Aorta (tissue), 5 donors: ENCODE measurements at places on chromosomes 12 and 14. TPM values are rescaled to one million over a fixed set of nuclear protein-coding genes. Genes with fewer than 3 reads are reported as not detected.

GRCh38 chr14:34201909-34202637 is 251.2 kb upstream of the EGLN3 start:
- no peak for DNase-seq

DNA sequence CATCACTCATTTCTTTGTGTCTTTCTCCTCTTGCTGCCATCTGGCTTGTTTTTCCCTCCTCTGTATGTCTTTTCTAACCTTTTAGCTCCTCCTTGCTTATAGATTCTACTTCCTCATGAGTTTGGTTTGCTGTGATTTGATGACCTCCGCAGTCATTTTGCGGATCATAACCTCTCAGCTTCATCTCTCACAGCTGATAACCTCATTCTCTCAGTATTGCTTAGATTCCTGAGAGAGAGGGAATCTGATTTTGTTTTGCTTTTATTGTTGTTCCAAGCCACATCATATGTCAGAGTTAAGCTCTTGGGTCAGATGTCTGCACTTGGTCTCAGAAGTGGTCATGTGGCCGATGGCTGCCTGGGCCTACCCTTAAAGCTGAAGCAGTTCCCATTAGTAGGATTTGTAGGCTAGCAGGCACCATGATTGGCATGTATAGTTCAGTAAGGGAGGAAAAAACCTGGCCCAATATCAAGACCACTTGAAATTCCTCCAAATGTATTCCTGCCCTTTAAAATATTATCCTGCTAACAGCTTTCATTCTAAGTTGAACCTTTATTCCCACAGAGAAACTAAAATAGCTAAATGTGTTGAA is 13.5 kb downstream of the ZNF664 start:
- DNase-seq, result no peak

- peak; percentile 38 for DNase-seq
Observed at GRCh38 chr12:132386926-132387497, 57.6 kb upstream of the GALNT9 start.

DNA sequence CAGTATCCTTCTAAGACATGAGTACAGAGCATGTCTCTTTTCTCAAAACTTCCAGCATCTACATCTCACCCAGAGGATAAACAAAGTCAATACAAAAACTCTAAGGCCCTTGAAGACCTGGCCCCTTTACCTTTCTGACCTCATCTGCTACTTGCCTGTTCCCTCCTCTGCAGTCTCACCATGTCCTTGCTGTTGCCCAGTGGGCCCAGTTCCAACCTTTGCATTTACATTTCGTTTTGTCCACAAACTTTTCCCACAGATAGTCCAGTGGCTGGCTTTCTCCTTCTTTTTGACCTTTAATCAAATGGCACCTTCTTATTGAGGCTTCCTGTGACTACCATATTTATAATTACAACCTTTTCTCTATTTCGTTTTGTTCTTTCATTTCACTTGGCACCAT is 1.6 kb downstream of the IRAK4 start:
- DNase-seq, result no peak

- DNase-seq, result no peak
Observed at GRCh38 chr12:13085968-13086686, 17.3 kb downstream of the GSG1 start.

GRCh38 chr12:45988264-45988663 is 2.1 kb downstream of the SCAF11 start:
- DNase-seq, result no peak

- no peak for DNase-seq
Observed at GRCh38 chr14:83777516-83777915, 1752.4 kb upstream of the FLRT2 start.

- DNase-seq, result no peak
Observed at GRCh38 chr12:68173792-68174191, 14.3 kb upstream of the IFNG start.

GRCh38 chr12:71949646-71950045 is 11.0 kb downstream of the TPH2 start:
- no peak for DNase-seq

DNA sequence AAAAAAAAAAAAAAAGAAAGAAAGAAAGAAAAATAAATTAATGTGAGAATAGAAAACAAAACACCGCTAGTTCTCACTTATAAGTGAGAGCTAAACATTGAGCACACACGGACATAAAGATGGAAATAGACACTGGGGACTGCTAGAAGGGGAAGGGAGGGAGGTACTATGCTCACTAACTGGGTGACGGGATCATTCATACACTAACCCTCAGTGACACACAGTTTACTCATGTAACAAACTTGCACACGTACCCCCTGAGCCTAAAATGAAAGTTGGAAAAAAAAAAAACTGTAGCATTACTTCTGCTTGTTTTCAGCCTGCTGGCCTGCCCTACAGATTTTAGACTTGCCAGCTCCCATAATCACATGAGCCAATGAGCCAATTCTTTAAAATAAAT is 10.5 kb upstream of the PRMT5 start:
- DNase-seq, result no peak

DNA sequence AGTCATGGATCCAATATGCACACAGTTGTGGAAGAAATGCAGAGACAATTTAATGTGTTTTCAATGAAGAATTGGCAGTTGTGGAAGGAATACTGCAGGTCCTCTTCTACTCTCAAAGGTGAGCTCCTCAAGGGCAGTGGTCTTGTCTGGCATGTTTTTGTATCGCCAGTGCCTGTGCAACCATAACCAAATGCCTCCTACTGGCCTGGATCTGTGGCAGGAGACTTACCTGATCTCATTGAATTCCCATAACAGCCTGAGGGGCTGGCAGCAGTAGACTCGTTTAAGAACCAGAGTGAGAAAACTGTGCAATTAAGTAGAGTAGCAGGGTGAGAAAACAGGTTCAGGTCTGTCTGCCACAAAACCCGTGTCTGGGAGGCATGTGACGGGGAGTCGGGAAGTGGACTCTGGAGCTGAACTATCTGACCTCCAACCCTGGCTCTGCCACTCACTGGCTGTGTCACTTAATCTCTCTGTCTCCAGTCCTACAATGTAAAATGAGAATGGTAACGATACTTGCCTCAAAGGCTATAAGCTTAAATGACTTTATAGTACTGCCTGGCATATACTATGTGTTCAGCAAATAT is 268.2 kb upstream of the SSTR1 start:
- DNase-seq, result no peak

- peak; percentile 27 for DNase-seq
Observed at GRCh38 chr14:100747736-100748135, 21.0 kb downstream of the DLK1 start.

GRCh38 chr12:127174881-127175280 is 1092.1 kb upstream of the TMEM132C start:
- DNase-seq, result no peak

DNA sequence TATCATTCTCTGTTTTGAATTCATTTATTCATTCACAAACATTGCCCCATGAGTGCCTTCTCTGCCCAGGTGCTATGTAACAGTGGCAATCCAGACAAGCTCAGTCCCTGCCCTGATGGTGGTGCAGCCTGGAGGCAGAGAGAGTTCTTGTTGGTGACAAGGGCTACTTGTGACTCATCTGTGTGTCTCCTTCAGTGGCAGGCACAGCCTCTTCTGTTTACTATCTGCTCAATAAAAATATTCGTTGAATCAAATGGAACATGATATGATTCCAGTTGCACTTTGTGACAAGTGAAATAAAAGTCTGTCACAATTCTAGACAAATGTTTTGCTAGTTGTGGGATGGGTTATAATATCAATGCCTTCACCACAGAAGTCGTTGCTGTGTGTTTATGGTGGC is 20.6 kb upstream of the CPM start:
- no peak for DNase-seq

The MLH3 gene
- total RNA-seq, result 43.6 TPM

The RECQL gene
- 44.2 TPM for total RNA-seq

The VWF gene
- total RNA-seq, result 490 TPM

The GNB3 gene
- total RNA-seq, result 13.7 TPM

The CELA1 gene
- not detected for total RNA-seq

The TAS2R20 gene
- total RNA-seq, result 4.8 TPM

The NTF3 gene
- 21.8 TPM for total RNA-seq

The LMNTD1 gene
- not detected for total RNA-seq

The PRH2 gene
- total RNA-seq, result not detected

The MYF6 gene
- not detected for total RNA-seq
